ENCODE measurements at places on chromosomes 4 and X.
A peak's percentile ranks its signal among the peaks of the same experiment; 100 is the strongest.

- DNase-seq: no peak
Observed at GRCh38 chrX:22399437-22400192, 126.9 kb downstream of the CBLL2 start.

- DNase-seq: no peak
Observed at GRCh38 chr4:174156239-174156826, 127.1 kb downstream of the FBXO8 start.

DNA sequence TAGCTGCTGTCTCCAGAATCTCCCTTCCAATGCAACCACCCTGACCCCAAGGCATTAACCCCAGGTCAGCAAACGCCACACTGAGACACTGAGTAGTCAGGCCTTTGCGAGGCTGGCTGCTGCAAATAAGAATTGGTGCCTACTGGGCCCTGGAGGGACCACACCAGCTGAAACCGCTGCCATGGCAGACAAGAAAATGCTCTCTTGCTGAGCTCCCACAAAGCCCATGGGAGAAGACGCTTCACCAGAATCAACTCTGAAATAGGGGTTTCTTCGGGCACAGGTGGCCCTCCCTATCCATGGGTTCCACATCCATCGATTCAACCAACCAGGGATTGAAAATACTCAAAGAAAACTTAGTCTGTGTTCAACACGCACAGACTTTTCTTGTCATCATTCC lies 26.7 kb upstream of the CRMP1 start:
- DNase-seq: no peak

DNA sequence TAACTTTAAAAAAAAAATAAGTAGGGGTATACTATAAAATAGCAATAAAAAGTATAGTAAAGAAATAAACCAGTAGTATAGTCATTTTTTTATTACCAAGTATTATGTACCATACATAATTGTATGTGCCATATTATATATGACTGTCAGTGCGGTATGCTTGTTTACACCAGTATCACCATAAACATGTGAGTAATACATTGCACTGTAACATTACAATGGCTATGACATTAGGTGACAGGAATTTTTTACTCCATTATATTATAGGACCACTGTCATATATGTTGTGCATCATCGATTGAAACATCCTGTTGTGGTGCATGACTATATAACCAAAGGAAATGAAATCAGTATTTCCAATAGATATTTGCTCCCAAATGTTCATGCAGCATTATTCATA lies 176.9 kb upstream of the ARHGAP24 start:
- no peak for DNase-seq

- DNase-seq: no peak
Observed at GRCh38 chr4:136156947-136157346, 1375.3 kb downstream of the PCDH18 start.

GRCh38 chrX:77953302-77953701 lies 16.1 kb downstream of the PGAM4 start:
- no peak for DNase-seq

- DNase-seq: no peak
Observed at GRCh38 chr4:144557404-144557803, 88.6 kb upstream of the HHIP start.

DNA sequence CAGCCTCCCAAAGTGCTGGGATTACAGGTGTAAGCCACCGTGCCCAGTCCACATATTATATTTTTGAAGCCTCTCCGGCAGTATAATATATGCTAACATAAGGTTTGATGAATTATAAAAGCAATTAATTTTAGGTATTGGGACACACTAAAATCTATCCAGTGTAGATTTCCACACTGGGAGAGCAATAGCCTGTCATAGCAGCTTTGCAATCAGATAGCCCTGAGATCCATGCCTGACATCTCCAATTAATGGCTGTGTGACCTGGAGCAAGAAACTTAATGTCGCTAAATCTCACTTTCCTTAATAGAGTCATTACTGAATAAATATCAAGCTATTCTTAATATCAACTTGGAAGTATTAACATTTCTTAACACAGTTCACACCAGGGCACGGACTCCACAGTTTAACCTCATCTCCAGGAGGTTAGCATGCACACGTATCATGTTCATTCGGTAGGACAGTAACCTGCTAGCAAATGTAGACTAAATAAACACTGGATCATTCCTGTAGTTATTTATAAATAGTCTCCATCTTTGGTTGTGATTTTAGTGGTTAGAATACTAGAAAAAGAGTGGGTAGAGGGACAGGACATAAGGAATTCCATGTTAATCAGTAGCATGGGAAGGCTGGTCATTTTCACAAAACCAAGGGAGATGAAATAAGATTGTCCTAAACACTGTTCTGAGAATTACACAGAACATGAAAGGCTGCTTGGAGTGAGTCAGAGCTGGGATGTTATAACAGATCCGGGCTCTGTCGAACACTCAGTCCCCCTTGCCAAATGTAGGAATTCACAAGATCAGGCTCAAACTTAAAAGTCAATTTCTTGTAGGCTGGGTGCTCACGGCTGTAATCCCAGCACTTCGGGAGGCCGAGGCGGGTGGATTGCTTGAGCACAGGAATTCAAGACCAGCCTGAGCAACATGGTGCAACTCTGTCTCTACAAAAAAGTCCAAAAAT lies 254.7 kb downstream of the PALLD start:
- no peak for DNase-seq

GRCh38 chr4:183422962-183423631 lies 21.3 kb upstream of the CDKN2AIP start:
- DNase-seq: no peak

DNA sequence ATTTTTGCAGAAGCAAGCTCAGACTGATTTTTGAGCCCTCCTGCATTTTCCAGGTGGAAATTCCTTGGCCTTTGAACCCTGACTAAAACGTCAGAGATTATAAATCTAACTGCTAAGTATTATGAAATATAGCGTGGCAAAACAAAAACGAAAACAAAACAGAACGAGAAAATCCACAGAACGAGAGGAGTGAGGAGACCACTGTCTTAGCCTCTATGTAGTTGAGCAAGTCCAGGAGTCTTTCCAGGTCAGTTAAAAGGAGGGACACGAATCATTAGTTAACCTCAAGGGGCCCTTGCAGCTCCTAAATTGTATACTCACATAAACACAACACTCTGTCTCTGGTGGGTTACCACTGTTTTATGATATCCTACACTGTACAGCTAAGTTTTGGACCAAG lies 80.2 kb downstream of the SYNPO2 start:
- no peak for DNase-seq

DNA sequence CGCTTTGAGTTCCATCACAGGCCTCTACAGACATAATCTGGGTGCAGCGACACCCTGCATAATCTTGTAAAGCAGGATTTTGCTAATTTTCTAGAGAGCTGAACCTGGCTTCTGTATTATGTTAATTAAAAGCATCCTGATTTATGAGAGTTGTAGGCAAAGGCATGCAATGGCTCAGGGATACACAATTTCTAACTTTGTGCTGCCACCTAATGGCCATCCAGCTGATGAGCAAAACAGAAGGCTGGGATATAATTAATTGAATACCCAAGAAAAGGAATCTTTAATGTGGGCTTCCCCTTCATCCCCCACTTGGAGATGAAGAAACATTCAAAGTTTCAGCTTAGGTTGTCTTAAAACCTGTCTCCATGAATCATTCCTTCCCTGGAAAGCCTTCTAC lies 78.1 kb downstream of the BMP15 start:
- peak; percentile 24 for DNase-seq

GRCh38 chr4:54101190-54102041 lies 1.5 kb downstream of the GSX2 start:
- no peak for DNase-seq

DNA sequence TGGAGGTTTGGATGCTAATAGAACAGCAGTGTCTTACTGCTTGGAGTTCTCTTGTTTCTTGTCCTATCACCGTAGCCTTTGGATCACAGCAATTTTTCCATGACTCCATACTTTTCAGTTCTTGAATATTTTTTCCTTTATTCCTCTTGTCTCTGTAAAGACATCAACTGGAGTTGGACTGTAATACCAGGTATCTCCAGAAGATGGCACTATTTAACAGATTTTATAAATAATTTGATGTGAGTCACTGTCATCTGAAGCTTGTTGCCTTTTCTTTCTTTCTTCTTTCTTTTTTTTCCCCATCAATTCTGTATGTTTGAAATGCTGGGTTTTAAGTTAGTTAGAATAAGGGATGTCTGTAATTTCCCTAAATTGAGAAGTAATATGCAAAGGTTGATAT lies 24.1 kb downstream of the HPRT1 start:
- no peak for DNase-seq

DNA sequence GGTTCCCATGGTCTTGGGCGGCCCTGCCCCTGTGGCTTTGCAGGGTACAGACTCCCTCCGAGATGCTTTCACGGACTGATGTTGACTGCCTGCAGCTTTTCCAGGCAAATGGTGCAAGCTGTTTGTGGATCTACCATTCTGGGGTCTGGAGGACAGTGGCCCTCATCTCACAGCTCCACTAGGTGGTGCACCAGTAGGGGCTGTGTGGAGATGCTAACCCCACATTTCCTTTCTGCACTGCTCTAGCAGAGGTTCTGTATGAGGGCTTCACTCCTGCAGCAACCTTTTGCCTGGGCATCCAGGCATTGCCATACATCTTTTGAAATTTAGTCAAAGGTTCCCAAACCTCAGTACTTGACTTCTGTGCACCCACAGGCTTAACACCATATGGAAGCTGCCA lies 176.1 kb downstream of the DCAF12L1 start:
- DNase-seq: no peak

DNA sequence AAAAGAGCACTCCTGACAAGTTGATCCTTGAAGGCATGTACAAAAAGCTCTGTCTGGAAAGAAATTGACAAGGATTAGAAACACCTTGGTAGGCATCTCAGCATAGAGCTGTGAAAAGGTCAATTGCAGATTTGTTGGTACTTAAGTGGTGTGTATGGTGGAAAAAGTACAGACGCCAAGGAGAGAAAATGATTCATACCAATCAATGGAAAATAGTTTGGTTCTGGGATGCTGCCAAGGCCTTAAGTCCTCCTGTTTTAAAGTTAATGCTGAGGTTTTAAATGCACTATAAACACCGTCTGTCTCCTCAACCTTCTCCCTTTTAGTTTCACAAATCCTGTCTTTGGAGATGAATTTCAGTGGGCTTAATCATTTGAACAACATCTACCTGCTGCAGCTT lies 524.1 kb downstream of the IL15 start:
- no peak for DNase-seq

DNA sequence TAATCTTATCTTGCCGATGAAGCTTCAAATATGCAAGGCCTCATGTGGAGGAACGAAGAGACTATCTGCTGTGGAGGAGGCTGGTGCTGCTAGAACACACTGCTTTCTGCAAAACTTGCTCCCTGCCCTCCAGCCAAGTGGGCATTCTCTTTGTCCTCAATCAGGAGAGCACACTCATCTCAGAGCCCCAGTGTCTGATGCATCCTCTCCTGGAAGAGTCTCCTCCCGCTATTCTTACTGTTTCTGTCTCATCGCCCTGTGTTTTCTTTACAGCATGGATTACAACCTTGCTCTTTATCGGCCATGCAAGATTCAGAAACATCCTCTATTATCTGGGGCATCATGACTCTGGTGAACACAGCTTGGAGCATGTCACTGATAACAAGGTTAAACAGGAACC lies 68.2 kb upstream of the MTNR1A start:
- no peak for DNase-seq

All from nucleus accumbens (tissue), 56 donors.